ENCODE measurements at places on chromosomes 16 and 17.
A peak's percentile ranks its signal among the peaks of the same experiment; 100 is the strongest.

GRCh38 chr16:73426433-73427160, 378.7 kb upstream of the ZFHX3 start:
- no peak for DNase-seq

DNA sequence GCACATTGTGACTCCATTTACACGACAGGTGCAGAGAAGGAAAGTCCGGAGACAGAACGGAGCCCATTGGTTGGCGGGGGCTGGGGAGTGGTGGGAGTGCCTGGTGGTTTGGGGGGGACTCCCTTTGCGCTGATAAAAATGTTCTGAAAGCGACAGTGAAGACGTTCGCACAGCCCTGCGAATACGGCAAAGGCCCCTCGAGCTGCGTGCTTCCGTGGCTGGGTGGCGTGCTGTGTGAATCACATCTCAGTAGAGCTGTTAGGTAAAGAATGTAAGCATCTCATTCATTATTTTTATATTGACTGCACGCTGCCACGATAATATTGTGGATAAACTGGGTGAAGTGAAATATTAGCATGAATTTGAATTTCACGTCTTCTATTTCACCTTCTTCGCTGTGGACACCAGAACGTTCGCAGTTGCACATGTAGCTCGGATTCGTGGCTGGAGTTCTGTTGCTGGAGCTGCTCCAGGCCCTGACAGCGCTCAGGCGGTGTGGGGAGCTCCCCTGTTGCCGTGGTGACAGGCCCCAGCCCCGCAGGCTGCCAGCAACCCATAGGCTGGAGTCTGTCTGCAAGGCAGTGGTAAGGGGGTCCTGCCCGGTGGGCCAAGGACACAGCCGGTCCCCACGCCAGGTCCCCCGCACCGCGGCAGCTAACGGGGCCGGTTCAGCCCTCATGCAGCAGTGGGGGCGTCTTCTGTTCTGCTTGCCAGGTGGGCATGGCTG, 44.6 kb downstream of the SOX8 start:
- no peak for DNase-seq

DNA sequence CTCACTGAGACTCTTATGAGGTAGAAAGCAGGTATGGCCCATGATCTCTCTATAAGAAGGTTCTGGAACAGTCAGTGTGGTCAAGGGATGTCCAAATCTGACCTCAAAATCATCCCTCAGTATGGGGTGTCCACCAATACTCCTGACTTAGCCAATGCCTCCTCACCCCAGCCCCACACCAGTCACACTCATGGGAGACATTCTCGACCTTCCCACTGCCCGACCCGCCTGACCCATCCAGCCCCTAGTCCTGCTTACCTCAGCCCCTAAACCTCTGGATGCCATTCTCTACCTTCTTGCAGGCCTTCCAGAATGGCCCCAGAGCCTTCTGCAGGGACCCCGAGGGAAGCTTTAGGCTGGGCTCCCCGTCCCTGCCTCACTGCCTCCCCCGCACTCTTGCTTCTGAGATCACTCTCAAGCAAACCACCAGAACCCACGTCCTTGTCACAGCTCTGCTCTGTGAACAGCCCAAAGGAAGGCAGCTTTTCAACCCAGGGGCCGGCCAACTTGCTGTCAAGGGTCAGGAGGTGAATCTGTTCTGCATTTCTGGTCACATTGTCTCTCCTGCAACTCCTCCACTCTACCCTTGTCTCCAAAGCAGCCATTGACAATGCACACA, 44.9 kb upstream of the RBFOX3 start:
- no peak for DNase-seq

GRCh38 chr17:77528516-77529327, 388.0 kb downstream of the SEC14L1 start:
- DNase-seq: peak; percentile 12

GRCh38 chr17:77427391-77427991, 286.7 kb downstream of the SEC14L1 start:
- no peak for DNase-seq

DNA sequence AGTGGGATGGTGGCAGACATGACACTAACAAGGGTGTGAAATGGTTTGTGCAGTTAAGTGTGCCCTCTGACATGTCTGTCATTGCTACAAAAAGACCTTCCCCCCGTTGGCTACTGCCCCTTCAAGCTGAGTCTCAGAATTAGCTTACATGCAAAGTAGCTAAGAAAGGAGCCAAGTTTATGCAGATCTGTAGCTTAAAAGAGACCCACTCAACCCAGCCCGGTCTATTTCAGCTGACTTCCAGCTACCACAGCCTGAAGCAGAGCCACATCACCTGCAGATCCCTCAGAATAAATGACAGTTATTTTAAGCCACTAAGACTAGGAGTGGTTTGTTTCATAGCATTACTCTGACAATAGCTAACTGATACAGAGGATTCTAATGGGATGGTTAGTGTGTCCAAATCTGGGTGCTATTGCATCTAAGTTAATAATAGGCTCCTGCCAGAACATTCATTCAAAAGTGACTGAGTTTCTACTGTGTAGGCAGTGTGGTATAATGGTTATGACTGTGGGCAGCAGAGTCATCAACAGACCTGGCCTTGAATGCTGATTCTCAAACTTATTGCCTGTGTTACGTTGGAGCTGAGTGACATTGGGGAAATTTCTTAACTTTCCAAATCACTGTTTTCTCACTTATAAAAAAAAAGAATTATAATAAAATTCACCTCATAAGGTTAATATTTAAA, 11.7 kb downstream of the C17orf67 start:
- DNase-seq: peak; percentile 8

GRCh38 chr16:7339700-7340099, 7.1 kb downstream of the RBFOX1 start:
- no peak for DNase-seq

- DNase-seq: no peak
Measured at GRCh38 chr17:35088356-35088880, 24.9 kb upstream of the RFFL start.

- no peak for DNase-seq
Measured at GRCh38 chr17:9269350-9270035, 248.2 kb downstream of the NTN1 start.

DNA sequence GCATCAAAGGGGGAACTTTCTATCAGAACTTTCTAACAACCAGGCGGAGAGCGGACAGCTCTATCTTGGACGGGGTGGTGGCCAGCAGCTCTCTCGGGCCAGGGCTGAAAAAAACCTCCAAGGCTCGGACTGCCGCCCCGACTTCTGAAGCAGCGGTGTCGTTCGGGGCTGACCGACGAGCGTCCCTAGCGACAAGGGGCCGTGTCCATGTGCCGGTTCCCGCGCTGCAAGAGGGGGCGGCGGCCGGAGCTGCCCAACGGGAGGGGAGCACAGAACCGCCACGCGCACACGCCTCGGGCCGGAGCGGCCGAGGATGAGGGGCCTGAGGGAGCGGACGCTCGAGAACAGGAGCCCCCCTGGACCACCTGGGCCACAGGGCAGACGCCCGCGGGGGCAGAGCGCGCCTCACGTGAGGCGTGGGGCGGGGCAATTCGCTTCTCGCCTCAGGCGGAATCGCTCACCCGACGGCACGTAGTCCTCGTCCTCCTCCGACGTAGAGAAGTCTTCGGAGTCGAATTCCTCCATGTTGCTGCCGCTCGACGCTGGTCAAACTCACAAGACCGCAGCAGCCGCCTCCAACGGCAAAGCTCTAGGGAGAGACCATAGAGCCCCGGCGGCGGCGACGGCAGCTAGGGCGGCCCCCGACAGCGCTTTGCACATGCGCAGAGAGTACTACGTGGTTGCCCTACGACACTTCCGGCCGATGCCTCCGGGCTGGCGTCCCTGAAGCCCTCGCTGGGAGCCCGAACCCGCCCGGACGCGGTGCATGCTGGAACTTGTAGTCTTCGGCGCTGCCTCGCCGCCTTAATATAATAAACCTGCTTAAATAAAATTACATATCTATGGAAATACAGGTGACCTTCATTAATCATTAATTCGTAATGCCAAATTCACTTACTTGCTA, at the start of gene CFDP1:
CFDP1 (minus strand) TSS at position 676 of the 904 bp plus-strand sequence; CDS start at position 525, 151 bp downstream.
- peak; percentile 95 for DNase-seq

- DNase-seq: no peak
Measured at GRCh38 chr16:2160915-2161551, 5.5 kb downstream of the TRAF7 start.

- no peak for DNase-seq
Measured at GRCh38 chr17:61135782-61136181, 263.9 kb upstream of the TBX2 start.

DNA sequence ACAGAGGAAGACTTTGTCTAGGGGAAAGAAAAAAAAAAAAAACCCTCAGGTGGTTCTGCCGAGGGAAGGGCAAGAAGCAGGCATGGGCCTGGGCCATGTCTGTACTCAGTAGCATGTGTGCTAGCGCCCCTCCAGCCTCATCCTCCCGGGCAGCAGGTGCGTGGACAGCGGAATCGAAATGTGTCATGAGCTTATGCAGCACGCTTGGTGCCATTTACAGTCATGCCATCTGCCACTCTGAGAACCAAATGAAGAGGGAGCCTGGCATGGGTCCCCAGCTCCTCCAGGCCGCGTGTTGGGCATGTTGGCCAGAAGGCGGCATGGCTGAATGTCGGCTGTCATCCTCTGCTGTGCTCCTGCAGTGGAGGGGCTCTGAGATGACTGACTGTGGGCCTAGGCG, 31.4 kb downstream of the CRAMP1 start:
- DNase-seq: no peak

GRCh38 chr16:48978501-48978900, 303.1 kb downstream of the CBLN1 start:
- no peak for DNase-seq

DNA sequence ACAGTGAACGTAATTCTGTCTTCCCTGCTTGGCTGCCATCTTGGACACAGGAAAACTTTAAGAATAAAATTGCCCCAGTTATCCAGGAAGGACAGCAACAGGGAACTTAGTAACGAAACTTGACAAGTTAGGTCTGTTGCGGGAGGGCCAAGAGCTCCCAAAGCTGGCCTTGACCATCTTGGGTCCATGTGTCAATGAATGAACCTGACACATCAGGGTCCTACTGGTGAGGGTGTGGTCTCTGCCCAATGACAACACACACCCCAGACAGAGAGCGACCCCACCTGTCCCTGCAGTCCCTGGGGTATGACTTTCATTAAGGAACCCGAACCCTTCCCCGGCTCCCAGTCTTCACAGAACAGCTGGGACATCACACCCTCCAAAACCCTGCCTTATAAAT, 96.3 kb downstream of the NDE1 start:
- DNase-seq: no peak

DNA sequence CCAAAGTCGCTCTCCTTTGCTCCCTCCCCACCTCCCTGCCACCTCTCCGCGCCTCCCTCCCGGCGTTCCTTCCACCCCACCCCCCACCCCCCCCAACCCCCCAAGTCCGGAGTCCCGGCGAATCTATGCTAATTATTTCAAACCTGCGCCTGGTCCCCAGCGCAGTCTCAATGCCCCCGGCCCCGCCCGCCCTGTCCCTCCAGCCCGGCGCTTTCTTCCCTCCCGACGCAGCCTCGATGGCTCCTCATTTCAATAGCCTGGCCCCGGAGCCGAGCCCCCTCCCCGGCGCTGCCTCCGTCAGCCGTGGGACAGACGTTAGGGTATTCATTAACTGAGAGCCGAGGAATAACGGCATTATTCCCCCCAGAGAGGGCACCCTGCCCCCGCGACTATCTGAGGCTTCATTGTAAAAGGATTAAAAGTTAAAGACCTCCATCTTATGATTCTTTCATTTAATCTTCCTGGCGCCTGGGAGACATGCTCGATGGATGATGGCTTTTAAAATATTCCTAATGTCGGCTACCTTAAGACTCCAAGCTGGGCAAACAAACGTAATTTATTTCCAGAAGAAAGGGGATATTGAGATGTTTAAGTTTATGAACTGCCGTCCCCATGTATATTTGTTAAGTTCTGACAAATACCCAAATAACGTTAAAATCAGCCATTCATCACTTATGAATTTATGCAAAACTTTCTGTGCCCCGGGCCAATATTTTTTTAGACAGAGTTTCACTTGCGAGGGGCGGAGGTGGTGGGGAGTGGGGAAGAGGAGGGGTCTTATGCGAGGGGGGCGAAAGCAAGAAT, 3.4 kb downstream of the NOG start:
- no peak for DNase-seq

- no peak for DNase-seq
Measured at GRCh38 chr16:6493555-6493954, 839.1 kb upstream of the RBFOX1 start.

GRCh38 chr17:74446551-74447500, 14.9 kb downstream of the GPRC5C start:
- DNase-seq: no peak

GRCh38 chr16:72128701-72129100, 35.1 kb downstream of the DHX38 start:
- no peak for DNase-seq

GRCh38 chr17:81832608-81833159, 407 bp downstream of the MCRIP1 start:
- no peak for DNase-seq

- DNase-seq: no peak
Measured at GRCh38 chr17:1347589-1348323, 52.3 kb downstream of the YWHAE start.

- DNase-seq: no peak
Measured at GRCh38 chr16:21281698-21282389, 3.8 kb upstream of the CRYM start.

- no peak for DNase-seq
Measured at GRCh38 chr17:51672065-51672464, 411.7 kb downstream of the UTP18 start.

GRCh38 chr16:17439580-17439979, 31.2 kb downstream of the XYLT1 start:
- DNase-seq: peak; percentile 41

DNA sequence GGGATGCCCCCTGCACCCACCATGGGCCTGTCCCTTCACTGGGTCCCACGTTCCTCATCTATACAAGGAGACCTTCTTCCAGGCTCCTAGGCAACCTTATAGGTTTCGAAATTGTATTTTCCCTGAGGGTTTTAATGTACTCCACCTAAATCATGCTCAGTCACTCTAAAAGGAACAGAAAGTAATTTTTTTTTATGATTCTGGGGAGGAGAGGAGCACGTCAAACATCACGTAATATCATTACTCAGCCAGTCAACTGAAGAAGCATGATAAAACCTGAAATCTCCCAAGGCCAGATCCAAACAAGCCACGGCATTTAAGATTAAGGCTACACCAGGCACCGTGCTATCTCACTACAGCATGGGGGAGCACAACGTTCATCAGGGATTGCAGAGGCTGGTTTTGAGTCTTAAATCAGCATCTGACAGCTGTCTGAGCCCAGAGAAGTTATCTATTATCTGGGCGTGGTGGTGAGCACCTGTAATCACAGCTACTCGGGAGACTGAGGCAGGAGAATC, 3.9 kb upstream of the TMEM114 start:
- DNase-seq: no peak

DNA sequence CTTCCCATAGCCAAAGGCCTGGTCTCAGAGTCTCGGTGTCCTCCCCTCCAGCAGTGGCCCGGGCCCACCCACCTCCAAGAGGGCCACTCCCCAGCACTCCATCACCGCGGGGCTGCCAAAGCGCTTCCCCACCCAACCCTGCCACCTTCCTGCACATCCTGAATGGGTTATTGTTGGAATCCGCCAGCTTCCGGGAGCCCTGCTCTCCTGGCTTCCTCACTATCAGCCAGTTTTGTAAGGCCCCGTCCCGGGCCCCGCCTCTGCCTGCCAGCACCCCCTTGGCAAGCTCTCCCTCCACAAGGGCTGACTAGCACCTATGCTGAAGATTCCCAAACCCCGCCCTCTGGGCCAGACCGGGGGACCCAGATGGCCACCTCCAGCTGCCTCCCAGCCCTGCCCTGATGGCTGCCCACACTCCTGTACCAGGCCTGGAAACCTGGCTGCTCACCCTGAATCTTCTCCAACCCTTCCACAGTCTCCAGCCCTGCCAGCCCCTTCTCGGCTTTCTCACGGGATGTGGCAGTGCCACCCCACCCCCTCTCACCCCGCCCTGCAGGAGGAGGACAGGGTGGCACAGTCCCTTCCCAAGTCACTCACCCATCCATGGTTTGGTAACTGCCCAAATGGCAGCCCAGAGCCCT, 14.4 kb downstream of the MYBBP1A start:
- DNase-seq: no peak
